ENCODE measurements at places on chromosomes 16 and 17. TPM values are rescaled to one million over a fixed set of nuclear protein-coding genes. Genes with fewer than 3 reads are reported as not detected.

The CENPT gene
- 31.1 TPM for polyA plus RNA-seq

The LAT gene
- 1.8 TPM for polyA plus RNA-seq

The RHBDF1 gene
- 89.8 TPM for polyA plus RNA-seq

The RPUSD1 gene
- polyA plus RNA-seq: 13.7 TPM

The TPSD1 gene
- polyA plus RNA-seq: 0.12 TPM

The INTS2 gene
- polyA plus RNA-seq: 1.7 TPM

The COX6A2 gene
- 9,450 TPM for polyA plus RNA-seq

The EFNB3 gene
- polyA plus RNA-seq: 0.22 TPM

All from heart right ventricle (tissue), 16 donors.